ENCODE measurements at places on chromosomes 13 and 19.

GRCh38 chr13:110700641-110701040, 5.3 kb downstream of the CARS2 start:
- DNase-seq = no peak

DNA sequence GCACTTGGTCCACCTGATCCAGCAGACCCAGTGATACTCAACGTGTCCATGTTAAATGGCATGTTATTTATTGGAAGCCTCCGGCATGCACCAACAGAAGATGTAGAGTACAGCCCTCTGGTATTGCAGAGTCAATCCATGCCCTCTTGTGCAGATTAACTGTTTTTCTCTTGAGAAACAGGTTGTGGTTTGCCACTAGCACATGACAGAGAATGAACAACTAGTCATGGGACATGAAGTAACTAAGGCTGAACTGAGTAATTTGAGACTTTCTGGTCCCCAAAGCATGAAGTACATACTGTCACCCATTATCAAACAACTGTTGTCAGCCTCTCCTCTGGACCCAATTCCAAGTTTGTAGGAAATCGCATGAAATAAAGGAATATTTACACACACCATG, 3.2 kb downstream of the ZNF562 start:
- no peak for DNase-seq

GRCh38 chr19:16614941-16615340, 13.1 kb downstream of the MED26 start:
- DNase-seq = no peak

DNA sequence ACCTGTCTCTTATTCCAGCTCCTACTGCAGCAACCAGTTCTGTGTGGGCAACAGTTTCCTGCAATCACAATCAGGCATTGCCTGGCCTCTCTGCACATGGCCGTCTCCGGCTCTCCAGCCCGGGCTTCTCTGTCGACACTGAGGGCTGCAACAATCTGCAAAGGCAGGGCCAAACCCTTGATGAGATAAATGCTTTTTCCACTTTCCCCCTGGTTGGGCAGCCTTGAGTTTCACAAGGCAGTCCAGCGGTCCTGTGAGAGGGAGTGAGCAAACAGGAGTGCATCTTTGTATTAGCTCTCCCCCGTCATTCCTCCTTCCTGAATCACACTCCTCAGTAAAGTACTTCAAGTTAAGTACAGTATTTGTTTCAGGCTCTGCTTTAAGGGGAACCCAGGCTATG, 40.7 kb upstream of the VWA8 start:
- DNase-seq = no peak

GRCh38 chr19:35471946-35472345, 18.3 kb downstream of the KRTDAP start:
- no peak for DNase-seq

- DNase-seq = no peak
These were observed 5.3 kb downstream of the PTBP1 start for GRCh38 chr19:802498-803098.

GRCh38 chr13:40611635-40612034, 54.8 kb downstream of the FOXO1 start:
- DNase-seq = no peak

DNA sequence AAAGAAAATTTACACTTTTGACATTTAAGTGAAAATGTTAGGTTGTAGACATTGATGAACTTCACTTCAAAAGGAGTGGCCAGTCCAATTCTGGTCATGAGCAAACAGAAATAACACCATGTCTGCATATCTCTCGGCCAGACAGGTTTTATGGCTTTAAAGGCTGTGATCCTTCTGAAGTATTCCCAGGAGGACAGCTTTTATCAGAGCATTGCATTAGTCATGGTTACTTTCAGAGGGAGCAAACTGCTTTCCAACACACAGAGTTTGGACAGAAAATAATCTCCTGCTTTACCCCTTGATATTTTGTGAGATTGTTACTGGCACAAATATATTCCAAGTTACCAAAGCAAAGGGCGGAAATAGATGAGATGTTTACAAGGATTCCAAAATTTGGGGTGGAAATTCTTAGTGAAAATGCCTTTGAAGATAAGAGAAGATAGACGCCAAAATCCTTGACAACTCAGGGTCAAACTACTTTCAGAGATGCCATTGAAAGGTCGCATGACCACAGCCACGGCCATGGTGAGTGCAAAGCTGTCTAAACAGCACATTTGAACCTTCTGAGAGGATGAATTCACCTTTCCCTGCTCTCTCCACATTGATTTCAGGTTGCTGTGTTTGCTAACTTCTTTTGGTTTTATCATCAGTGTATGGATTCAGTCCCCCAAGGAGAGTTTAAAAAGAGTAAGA, 584.5 kb upstream of the SGCG start:
- no peak for DNase-seq

- no peak for DNase-seq
These were observed 38.4 kb downstream of the ZDHHC20 start for GRCh38 chr13:21420706-21421105.

GRCh38 chr19:37864501-37864900, 41.9 kb downstream of the WDR87 start:
- DNase-seq = no peak

DNA sequence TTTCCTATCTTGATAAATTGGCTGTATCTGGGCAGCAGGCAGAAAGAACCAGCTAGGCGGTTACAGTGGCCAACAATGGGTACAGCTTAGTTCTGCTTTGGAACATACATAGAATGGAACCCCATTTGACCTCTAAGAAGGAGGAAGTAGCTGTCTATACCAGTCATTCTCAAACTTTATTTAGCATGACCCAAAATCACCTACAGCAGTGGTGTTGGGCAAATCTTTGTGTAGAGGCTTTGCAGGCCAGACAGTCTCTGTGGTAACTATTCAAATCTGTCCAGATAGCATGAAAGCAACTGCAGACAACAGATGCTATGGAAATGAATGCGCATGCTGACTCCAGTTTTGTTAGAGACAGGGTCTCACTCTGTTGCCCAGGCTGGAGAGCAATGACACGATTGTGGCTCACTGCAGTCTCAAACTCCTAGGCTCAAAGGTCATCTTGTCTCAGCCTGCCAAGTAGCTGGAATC, 12.0 kb upstream of the KCNC3 start:
- no peak for DNase-seq

- DNase-seq = no peak
These were observed 322.7 kb downstream of the SUCLA2 start for GRCh38 chr13:47678201-47678968.

DNA sequence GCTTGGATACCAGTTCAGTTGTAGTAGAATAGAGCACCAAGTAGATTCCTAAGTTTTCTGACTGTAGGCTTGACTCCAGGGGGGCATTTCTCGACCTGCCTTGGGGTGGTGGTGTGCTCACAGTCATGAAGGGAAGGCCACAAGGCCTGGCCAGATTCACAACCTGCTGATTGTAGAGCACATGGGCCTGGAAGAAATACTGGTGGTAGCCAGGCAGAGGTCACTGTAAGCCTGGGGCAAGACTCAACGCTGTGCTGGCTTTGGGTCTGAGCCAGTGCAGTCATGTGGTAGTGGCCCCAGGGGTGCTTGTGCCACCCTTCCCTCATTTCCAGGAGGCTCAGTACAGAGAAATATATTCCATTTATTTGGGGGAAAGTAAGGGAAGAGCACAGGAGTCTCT, 832.3 kb upstream of the SLC10A2 start:
- no peak for DNase-seq

DNA sequence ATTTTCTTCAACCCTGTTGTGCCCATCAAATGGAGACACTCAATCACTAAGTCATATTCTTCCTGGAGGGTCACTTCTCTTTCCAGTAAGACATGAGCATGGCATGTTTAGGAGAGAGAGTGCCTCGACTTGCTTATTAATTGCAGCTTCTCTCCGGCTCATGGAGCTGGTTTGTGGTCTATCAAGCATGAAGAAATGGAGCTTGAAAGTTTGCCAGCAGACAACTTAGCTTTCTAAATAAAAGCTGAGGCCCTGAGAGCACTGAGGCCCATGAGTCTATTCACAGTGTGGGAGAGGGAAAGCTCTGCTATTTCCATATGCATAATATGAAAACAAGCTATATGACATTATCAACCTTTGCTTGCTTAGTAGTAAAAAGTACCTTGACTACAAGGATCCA, 378.5 kb downstream of the FGF9 start:
- no peak for DNase-seq

DNA sequence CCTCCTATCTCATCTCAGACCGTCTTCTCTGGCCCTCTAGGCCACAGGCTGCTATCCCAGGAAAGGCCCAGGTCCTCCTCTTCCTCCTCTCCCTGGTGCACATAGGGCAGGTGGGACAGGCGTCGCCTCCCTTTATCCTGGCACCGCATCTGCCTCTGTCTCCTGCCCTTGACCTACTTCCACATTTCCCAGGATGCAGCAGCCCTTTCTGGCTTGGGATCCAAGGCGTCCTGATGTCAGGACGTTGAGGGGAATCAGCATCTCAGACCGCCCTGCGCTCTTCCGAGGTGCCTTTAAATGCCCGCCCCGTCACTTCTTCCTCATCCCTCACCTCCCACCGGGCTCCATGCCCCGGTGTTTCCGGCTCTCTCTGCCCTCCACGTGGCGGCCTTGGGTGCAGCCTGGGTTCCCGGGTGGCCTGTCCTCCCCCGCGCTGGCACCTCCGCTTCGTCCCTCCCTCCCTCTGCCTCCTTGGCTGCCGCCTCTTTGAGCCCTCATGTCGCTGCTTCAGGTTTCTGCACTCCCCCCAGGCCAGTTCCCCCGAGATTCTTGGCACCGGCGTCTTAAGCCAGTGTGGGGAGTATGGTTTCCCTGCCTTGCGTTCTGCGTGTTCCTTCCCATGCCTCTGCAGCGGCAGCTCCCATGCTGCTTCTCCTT, 66.3 kb downstream of the KDM4B start:
- no peak for DNase-seq

- no peak for DNase-seq
These were observed 50.8 kb upstream of the FLT1 start for GRCh38 chr13:28545583-28546333.

- DNase-seq = peak; percentile 5
These were observed 73.4 kb upstream of the FLT1 start for GRCh38 chr13:28568286-28568685.

- DNase-seq = no peak
These were observed 3.9 kb upstream of the NCCRP1 start for GRCh38 chr19:39192846-39193245.

DNA sequence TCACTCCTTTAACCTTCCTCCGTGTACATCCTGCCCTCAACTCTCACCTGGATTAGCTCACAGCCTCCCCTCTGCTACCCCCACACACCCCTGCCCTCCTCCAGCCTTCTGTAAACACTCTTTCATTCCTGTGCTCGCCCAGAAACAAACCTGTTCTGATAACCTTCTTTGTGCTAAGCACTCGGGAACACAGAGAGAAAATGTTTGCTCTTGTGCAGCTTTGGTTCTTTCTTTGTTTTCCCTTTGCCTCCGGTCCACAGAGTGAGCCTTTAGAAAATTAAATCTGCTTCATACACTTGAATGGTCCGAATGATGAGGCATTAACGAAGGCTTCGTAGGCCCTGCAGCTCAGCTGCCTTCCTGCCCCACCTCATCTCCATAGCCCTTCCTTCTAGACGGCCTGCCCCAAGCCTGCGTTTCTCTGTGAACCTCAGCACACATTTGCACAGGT, 6.6 kb upstream of the ZDHHC20 start:
- no peak for DNase-seq

DNA sequence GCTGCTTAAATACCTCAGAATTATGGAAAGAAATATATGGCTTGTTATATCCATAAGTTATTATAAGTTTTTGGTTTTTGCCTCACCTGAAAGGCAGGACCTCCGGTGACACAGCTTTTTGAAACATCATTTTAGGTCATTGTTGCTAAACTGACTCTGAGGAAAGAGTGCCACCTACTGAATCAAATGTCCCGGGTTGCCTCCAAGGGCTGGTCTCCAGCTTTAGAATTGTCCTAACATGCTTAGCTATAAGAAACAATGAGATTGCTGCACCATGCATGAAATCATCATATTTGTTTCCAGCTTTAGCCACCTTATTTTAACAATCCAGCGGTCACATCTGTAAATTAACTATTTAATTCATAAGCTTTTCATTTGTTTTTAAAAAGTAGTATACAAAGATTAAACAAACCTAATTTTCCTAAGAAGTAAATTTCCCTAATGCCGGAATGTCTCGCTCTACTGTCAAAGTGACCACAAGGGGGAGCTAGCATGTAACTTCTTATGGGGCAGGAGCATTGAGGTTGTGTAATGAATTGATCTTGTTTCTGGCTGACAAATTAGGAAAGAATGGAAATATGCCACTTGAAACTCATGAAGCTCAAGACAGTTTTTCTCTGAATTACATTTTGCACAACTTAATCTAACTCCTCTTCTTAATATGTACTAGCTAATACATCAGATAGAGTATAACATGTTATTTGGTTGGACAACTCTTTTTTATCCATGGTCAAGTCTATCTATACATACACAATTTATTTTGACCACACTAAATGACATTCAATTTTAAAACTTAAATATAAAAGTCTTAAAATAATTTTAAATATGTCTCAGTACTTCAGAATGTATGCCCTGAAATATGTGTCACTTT, 6.7 kb upstream of the PCDH17 start:
- peak; percentile 13 for DNase-seq

DNA sequence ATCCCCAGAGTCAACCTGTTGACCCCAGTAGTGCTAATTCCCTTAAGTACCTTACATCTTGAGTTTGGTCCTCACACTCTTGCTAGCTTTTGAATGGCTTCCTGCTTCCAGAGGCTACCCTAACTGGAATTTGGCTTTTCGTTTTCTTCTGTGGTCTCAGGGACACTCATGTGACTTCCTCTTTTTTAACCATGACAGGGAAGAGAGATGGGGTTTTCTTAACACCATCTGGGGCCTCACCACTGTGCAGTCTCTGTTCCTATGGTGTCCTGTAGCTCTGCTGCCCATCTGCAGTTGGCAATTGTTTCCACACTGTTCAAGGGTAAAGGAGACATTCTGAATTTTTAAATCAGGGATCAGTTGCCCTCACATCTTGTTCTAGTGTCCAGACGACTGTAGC, 66.7 kb downstream of the SLC10A2 start:
- no peak for DNase-seq

All from substantia nigra (tissue), 51 donors.